ENCODE measurements at places on chromosomes 2 and 18. TPM values are rescaled to one million over a fixed set of nuclear protein-coding genes. Genes with fewer than 3 reads are reported as not detected.

- DNase-seq: no peak
Measured at GRCh38 chr18:29883114-29883513, 1159.4 kb downstream of the DSC3 start.

- DNase-seq: no peak
Measured at GRCh38 chr2:112161431-112162145, 23.4 kb downstream of the FBLN7 start.

DNA sequence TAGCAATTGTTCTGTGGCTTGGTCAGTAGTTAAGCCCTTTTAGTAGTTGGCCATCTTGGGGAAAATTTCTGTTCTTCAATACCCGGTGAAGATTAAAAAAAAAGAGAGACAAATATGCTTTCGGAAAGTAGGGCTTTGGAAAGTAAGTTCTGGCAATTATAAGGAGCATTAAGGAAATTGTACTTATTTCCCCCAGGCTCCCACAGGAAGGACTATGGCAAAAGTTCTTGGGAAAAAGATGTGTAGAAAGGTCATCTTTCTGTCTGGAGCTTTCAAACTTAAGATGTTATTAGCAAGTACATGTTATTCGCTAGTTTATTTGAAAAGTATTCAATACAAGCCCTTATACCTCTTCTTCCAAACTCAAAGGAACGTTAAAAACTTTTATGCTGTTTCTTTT is 144.5 kb downstream of the MTX2 start:
- DNase-seq: no peak

- DNase-seq: no peak
Measured at GRCh38 chr18:24027156-24027827, 12.7 kb downstream of the TTC39C start.

GRCh38 chr2:110107092-110108079 is 8.2 kb downstream of the MALL start:
- DNase-seq: no peak

DNA sequence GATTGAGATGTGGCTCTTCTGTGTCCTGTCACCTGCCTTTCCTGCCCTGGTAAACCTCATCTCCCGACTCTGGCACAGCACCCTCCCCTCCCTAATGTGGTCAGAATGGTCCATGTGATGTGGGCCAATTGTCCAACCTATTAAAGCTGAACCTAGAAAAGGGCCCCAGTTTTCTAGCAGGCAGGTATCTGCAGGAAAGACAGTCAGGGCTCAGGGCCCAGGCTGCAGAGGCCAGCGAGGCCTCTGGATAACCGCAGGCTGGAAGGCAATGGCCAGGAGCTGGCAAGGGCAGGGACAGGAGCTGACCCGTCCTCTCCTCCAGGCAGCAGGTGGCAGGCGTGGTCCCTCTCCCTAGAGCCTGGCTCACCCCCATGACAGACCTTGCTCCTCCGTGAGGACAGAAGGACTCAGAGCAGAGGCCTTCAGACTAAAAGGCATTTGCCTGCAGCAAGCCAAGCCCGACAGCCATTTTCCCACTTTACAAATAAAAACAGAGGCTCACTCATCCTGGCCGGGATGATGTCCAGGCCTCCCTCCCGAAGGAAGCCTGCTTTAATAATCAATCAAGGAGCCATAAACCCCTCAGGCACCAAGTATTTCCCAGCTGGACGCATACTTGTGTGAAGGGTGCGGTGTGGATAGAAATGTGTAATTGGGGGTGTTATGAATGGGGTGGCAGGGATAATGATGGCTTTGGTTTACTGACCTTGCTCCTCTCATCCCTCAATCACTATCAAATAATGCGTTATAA is 107.1 kb downstream of the TWIST2 start:
- no peak for DNase-seq

Gene LDAH
- 26.3 TPM for total RNA-seq

Gene MYL1
- total RNA-seq: not detected

Gene SLC9A4
- not detected for total RNA-seq

All from H1 (cell line).